SHP77 (cell line): ENCODE measurements at places on chromosomes 6 and 20.

GRCh38 chr20:40868551-40869217 lies 159.9 kb upstream of the TOP1 start:
- DNase-seq, result no peak

DNA sequence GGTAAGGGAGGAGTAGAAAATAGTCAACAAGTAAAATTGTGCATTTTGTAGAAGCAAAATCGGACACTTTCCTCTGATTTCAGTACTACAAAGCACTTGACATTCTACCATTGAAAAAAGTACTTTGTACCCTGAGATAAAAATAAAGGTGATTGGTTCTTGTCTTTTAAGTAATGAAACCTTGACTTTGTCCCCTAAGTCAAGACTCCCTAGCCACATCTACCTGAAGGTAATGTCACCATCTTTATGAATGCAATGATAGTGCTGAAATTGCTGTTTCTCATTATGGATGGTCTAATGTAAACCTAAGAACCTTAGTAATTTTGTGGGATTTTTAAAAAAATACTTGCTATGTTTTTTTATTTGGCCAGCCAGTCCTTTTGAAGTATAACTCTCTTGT lies 2.4 kb upstream of the MAN1A1 start:
- no peak for DNase-seq

GRCh38 chr6:92023410-92023966 lies 1395.9 kb downstream of the EPHA7 start:
- peak; percentile 78 for DNase-seq

DNA sequence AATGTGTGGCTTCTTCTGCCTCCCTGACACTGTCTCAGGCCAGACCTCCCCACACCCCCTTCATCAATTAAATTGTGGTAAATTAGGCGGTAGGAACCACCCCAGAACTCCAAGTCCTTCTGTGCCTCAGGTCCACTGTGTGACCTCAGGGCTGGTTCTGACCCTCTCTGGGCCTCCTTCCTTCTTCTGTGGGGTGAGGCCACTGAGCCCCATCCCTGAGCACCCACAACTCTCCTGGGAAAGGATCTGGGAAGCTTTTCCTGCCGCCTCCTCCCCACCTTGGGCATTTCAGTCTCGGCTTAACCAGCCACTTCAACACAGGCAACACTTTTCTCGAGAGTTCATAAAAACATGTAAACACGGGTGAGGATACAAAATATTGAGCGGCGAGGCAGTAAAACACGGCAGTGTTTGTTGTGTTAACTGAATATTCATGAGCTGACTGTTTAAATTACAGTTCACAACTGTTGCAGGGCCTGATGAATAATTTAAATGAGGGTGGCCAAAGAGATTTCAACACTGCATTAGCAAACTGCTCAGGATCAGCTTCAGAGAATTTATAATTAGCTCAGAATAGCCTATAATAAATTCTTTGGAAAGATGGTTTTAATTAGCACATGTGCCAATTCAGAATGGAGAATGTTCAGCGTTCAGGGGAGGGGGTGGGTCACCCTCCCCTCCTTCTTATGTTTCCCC lies 112.1 kb downstream of the TOX2 start:
- no peak for DNase-seq

- DNase-seq, result no peak
Observed at GRCh38 chr20:44075950-44076232, 111.1 kb downstream of the JPH2 start.

GRCh38 chr20:33460711-33461110 lies 17.1 kb upstream of the SNTA1 start:
- no peak for DNase-seq

DNA sequence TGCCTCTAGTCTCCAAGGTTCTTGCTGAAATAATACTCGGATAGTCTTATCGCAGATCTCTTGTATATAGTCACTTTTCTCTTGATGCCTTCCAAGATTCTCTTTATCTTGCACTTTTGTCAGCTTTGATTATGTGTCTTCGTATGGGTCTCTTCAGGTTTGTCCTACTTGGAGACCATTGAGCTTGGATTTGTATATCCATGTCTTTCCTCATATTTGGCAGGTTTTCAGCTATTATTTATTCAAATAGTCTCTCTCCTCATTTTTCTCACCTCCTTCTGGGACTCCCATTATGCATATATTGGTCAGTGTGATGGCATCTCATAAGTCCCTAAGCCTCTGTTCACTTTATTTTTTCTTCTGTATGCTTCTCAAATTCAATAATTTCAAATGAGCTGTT lies 23.0 kb downstream of the ECI2 start:
- DNase-seq, result no peak

- DNase-seq, result no peak
Observed at GRCh38 chr6:16450285-16450684, 211.9 kb downstream of the GMPR start.
